ENCODE measurements at places on chromosomes 12 and 14. TPM values are rescaled to one million over a fixed set of nuclear protein-coding genes. Genes with fewer than 3 reads are reported as not detected.

DNA sequence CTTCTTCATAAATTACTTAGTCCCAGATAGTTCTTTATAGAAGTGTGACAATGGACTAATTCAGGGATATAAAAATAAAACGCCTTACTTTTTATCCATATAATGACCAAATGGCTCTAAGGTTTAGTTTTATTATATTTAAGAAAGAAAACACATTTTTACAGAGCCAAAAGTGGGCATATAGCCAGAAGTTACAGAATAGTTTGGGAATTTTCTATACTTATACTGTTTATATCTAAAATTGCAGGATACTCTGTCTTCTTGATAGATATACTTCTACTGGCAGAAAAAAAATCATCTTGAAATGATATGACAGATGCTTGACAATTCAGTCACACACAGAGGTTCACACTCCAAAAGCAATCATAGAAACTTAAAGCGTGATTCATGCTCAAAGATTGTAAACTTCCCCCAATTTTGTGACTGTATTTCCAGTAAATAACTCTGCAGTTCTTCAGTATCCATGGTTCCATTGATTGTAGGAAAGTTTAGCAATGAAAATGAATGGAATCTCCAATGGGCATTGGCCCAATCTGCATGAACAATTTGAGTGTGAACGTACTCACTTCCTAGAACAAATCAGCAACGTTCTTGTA, 307.8 kb downstream of the NOVA1 start:
- DNase-seq, result no peak

Gene SLC25A47
- total RNA-seq, result 0.07 TPM

- DNase-seq, result no peak
Observed at GRCh38 chr12:130708648-130709047, 7.5 kb downstream of the RIMBP2 start.

- DNase-seq, result no peak
Observed at GRCh38 chr14:91237219-91237618, 7.3 kb downstream of the GPR68 start.

- peak; percentile 75 for DNase-seq
Observed at GRCh38 chr14:90697577-90698206, 118.5 kb downstream of the TTC7B start.

GRCh38 chr12:71958457-71958856, 19.8 kb downstream of the TPH2 start:
- no peak for DNase-seq

Gene NFATC4
- 12.2 TPM for total RNA-seq

DNA sequence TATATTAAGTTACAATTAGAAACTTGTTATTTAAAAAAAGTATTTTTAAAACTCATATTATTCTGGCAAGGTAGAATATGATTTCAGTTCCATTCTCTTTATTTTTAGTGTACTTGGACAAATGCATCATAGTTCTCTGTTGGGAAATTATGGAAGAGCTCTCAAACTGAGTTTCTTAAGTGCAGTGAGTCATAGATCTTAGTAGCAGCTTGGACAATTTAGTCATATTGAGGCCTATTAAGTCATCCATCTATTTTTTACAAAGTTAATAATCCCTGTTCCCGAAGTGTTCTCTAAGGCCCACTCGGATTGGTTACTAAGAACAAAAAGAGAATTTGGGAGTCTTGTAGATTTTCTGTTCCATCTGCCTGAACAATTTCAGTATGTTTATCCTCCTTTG, 113.9 kb downstream of the ANO4 start:
- DNase-seq, result no peak

DNA sequence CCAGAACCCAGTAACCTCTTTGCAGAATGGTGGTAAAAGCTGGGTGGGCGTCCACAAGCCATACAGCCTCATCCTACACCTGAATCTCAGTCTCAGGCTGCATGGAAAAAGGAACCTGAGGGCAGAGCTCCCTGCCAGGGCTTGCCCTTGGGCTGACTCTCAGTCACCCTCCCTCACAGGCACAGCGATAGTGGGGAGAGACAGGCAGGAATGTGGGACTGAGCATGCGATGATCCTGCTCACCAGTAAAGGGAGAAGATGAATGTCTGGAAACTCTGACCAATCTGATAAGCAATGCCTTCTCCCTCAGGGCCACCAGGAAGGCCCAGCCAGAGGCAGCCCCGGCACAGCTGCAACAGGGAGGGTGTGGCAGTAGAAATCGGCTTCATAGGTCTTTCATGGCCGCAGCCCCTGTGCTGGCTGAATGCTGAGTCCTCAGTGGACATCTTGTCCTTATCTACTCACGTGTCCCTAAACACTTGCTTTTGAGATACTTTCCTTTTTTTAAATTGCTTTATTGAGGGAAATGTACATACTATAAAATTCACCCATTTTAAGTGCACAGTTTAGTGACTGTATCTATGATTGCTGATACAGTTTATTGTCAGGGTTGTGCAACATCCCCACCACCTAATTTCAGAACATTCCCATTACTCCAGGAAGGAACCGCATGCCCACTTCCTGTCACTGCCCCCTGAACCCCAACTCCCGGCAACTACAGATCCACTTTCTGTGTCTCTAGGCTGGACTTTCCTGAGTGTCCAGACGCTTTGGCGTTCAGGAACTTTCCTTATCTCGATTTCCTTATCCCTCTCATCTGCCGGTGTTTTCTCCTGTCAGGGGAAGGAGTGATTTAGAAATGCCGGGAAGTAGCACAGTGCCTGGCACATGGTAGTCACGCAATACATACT, 258.1 kb downstream of the PCNX1 start:
- DNase-seq, result no peak

- DNase-seq, result no peak
Observed at GRCh38 chr12:56941299-56942017, 7.2 kb upstream of the SDR9C7 start.

- DNase-seq, result no peak
Observed at GRCh38 chr12:104147346-104147745, 9.3 kb upstream of the NFYB start.

DNA sequence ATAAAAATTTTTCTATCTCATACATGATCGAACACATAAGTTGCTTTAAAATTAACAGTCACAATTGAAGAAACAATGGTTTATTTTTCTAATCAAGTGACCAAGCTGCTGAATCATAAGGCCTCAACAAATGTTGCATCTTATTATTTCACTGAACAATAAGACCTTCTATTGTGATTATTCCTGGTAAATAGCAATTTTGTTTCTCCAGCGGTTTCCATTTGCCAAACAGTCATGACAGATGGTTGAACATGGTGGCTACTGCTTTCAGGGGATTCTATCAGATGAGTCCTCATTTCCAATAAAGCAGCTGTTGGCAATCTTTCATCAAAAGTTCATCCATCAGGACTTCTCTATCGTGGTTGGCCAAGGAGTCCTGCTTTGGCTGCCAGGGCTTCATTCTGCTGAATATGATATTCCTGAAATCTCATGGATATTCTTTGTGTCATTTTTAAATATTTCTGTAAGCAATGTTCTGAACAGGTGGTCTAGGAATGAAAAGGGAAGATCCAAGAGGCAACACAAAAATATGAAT, 13.0 kb downstream of the TOMM20L start:
- DNase-seq, result no peak

- no peak for DNase-seq
Observed at GRCh38 chr14:49930720-49931119, 37.8 kb downstream of the ARF6 start.

- no peak for DNase-seq
Observed at GRCh38 chr12:45406988-45407850, 191.3 kb downstream of the ANO6 start.

DNA sequence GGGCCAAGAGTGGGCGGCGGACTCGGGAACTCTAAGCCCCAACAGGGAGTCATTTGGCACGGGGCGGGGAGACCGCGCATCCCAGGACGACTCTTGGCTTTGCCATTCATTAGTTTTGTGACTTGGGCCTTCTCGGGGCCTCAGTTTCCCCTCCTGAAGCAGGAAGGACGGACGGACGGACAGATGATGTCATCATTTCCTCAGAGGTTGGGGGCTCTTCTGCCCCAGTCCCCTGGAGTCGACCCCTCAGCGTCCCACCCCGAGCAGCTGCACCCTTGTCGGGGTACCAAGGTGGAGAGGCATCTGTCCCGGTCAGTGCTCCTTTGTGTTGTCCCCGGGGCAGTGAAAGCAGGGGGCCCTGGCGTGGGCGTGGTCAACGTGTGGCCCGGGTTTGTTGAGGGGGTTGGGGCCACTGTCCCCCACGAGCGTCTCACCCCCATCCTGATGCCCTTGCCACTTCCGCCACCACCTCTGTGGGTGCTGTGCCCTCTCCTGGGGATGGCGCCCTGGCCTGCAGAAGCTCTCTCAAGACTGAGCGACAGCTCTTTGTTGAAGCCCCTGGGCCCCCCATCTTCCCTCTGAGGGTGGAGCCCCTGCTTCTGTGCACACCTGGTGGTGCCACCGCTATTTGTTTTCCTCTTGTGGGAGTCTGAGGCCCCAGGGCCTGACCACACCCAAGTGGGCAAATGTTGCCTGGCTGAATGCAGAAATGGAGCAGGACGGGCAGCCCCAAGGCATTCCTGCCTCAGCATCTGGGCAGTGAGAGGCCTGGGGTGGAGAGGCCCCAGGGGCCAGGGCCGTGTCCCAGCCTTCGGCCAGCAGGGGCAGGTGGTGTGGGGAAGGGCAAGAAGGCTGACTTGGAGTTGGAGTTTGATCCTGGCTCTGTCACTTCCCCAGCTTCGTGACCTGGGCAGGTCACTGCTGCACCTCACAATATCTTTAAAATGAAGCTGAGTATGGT, 896 bp downstream of the HHIPL1 start:
- DNase-seq, result no peak

- DNase-seq, result peak; percentile 37
Observed at GRCh38 chr14:61678975-61679374, 16.3 kb upstream of the HIF1A start.

- no peak for DNase-seq
Observed at GRCh38 chr12:84738481-84738972, 174.1 kb downstream of the SLC6A15 start.

Gene PSMC6
- 113 TPM for total RNA-seq

DNA sequence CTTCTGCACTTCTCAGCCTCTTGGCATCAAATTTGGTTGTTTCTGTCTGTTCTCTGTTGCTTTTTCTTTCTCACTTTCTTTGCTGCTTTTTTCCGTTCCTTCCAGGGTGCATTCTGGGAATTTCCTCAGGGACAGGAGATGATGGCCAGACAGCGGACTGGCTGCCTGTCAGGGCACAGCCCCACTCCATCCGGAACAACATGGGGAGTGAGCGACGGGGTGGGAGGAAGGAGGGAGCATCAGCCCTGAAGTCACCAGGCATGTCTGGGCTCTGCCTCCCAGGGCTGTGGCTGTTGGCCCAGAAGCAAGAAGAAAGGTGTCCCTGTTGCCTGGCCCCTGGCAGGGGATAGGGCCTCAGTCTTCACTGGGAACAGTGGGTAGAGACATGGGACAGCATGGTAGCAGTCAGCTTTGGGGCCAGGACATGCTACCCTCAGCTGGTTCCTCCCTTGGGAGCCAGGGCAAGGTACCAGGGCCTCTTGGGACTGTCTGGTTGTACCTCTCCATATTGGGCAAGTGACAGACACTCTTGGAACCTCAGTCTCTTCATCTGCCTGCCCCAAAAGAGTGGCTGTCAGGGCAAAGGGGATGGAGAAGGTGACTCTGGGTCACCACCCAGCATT, 8.6 kb downstream of the PGF start:
- DNase-seq, result no peak

- DNase-seq, result peak; percentile 62
Observed at GRCh38 chr12:69534389-69534822, 50.9 kb upstream of the CCT2 start.

Gene KCNH3
- 0.97 TPM for total RNA-seq

GRCh38 chr12:109727039-109727723, 13.6 kb downstream of the FAM222A start:
- no peak for DNase-seq

GRCh38 chr14:57205938-57206337, 62.8 kb downstream of the EXOC5 start:
- no peak for DNase-seq

- peak; percentile 78 for DNase-seq
Observed at GRCh38 chr12:6866920-6867412, 365 bp upstream of the TPI1 start.

Gene BCAT1
- 157 TPM for total RNA-seq

Gene DIP2B
- total RNA-seq, result 13.7 TPM

Gene SCN8A
- 3.9 TPM for total RNA-seq

GRCh38 chr12:14841761-14842160, 1.6 kb downstream of the ART4 start:
- DNase-seq, result no peak

- no peak for DNase-seq
Observed at GRCh38 chr12:93115646-93116045, 186.6 kb upstream of the EEA1 start.

Gene NELL2
- total RNA-seq, result 38.8 TPM

DNA sequence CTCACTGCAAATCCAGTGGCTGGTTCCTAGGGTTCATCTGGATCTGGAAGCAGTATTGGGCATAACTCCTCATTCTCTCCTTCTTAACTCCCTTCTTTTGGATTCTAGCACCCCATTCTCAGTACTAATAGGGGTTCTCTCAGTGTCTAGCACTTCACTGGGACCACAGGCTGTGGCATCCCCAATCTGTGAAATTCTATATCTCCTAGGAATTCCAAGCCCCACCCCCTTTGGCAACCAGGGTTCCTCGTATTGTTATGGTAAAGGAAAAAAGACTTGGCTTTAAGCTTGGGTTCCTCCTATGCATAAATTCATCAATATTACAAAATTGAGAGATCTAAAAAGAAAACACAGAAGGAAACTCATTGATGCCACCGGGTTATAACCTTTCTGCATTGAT, 45.0 kb upstream of the FBXO21 start:
- peak; percentile 71 for DNase-seq

Gene OR9K2
- not detected for total RNA-seq

DNA sequence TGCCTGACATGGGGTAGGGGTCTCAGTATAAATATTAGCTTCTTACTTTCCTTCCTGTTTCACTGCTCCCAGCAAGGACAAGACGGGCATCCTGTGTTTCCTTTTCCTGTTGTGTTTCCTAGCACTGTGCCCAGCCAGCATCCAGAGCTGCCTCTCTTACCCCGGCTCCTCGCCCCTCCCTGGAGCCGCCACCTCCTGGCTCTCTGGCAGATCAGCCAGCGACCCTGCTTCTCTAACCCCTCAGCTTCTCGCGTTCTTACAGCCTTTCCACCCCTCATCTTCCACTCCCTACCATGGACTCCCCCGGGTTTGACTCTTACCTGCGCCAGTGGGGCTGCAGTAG, 17.8 kb downstream of the HDAC7 start:
- DNase-seq, result no peak

Gene FOXA1
- total RNA-seq, result 3.4 TPM

- no peak for DNase-seq
Observed at GRCh38 chr12:8841778-8842177, 19.4 kb downstream of the A2ML1 start.

DNA sequence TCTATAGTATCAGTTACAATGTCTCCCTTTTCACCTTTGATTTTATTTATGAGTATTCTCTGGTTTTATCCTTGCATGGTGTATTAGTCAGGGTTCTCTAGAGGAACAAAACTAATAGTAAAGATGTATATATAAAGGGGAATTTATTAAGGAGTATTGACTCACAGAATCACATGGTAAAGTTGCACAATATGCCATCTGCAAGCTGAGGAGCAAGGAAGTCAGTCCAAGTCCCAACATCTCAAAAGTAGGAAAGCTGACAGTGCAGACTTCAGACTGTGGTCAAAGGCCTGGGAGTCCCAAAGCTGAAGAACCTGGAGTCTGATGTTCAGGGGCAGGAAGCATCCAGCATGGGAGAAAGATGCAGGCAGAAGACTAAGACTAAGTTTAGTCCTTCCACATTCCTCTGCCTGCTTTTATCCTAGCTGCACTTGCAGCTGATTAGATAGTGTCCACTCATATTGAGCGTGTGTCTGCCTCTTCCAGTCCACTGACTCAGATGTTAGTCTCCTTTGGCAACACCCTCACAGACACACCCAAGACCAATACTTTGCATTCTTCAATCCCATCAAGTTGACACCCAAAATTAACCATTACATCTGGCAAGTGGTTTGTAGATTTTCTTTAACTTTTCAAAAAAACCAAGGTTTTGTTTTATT, 308.0 kb upstream of the LMO3 start:
- DNase-seq, result no peak

Measured in H7 (cell line).